ENCODE measurements at places on chromosomes 11 and 22.

GRCh38 chr11:81497202-81497804 is 1236.4 kb downstream of the FAM181B start:
- DNase-seq: no peak

DNA sequence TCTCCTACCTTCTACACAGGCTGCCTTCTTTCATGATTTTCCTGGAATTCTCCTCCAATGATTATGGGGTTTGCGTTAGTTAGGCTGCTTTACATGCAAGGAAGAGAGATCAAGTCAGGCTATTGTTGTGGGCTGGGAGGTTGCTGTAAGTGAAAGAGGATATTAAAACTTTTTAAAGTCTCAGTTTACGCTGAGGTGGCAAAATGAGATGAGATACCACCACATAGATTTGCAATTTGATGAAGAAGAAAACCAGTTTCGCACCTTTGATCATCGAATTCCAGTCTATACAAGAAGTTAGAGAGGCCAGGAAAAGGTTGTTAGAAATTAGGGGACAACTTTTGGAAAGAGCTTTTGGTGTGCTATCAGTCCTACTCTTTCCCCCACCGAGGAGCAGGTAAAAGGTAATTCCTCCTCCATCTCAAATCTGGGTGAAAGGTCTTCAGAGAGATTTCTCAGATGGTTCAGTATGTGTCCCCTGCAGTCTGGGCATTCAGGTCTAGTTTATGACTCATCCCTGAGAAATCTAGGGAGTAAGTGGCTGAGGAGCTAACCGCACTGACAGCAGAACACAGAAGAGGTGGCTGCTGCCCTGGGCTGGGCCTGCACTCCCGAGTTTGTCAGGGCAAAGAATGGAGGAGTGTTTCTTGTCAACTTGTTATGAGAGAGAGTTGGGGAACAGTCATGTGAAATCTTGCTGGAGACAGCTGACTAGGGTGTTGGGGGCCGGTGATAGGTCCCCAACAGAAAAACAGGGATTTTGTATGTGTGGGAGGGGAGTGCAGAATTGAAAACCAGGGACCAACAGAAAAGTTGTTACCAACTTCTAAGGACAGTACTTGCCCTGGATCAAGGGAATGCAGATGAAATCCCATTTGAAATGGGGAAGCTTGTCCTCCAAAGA is 34.7 kb downstream of the CCDC83 start:
- DNase-seq: no peak

- DNase-seq: no peak
Measured at GRCh38 chr11:107731941-107732688, 20.3 kb upstream of the SLN start.

DNA sequence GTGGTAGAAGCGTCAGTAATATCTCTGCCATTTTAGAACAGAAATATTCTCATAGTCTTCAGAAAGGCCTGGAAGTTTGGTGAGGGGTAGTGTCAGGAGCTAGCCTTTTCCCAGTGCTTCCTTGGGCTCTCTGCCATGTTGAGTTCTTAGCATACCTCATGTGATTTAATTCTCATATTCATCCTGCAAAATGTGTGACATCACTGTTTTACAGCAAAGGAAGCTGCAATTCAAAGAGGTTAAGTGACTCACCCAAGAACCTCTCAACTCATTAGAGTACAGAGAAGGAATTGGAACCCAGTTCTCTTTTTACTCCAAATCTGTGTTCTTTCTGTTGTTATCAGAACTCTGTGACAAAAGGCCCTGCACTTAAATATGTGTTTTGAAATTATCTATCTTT is 72.1 kb downstream of the RNF169 start:
- DNase-seq: no peak

DNA sequence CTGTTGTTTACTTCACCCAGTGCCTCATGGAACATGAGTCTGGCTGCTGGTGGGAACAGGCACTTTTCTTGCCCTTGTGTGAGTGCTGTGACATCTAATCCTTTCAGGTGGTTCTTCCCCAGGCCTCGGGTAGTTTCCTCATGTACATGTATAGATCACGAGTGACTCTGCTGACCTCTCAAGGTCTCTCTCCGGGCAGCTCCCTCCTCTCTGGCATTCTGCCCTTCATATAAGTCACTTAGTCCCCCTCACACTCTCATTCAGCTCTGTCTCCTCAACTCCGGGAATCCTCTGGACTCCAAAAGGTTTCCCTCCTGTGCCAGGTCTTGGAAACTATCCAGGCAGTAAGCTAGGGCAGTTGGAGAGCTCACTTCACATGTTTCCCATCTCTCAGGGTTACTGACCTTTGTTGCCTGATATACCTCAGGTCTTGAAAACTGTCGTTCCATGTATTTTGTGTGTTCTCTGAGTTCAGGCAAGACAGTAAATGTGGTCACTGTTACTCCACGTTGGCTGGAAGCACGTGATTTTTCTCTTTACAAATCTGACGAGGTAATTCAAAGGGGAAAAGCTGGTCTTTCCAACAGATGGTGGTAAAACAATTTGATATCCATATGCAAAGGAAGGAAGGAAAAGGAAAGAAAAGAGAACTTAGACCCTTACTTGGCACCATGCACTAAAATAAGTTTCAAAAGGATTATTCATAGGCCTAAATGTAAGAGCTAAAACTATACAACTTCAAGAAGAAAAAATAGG is 40.5 kb upstream of the PITPNB start:
- no peak for DNase-seq

DNA sequence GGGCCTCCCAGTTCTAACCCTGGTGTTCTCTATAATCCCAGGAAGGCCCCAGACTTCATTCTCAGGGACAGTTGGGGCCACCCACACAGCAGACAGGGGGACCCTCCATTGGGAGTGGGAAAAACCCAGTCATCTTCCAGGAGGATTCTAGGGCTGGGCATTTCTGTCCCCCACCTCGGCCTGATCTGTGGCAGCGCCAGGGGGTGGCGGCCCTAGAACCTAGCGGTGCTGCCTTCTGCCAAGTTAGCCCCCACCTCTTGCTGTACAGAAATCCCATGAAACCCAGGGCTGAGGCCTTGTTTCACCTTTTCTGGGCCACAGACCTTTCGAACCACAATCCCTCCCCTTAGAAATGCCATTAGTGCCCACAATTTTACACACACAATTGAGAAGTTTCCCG is 9.6 kb downstream of the CHST1 start:
- no peak for DNase-seq

DNA sequence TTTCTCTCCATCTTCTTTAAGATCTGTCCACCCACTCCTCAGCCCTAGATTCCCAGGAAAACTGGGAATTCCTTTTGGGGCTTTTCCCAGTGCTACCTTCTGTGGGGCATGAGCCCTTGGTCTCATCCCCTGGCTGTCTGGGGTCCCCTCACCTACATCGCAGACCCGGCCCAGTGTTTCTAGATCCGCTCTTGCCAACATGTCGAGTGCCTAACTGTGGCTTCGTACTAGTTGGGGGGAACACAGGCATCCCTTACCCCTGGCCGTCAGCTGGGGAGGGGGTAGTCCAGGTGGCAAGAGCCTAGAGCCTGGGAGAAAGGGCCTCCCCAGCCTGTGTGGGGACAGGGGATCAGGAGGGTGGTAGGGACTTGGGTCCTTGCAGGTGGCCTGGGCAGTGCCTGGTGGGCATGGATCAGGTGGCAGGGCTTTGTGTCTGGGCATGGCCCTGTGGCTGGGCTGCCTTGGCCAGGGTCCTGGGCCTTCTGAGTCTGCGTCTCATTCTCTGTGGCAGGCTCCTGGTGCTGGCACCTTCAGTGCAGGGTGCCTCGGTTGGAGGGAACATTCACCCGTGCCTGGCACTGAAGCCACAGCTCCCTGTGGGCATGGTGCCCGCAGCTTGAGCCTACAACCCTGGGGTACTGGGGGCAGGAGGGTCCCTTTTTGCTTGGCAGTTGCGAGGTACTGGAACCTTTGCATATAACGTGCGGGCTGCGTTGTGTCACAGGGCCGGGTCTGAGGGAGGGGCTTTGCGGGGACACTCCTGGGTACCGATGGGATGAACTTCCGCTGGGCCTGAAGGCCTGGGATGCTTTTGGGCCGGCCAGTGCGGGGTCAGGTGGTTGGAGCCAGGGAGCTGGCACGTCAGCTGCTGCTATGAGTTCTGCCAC is 4.1 kb downstream of the KCNQ1 start:
- no peak for DNase-seq
